ENCODE measurements at places on chromosomes 2 and 18. TPM values are rescaled to one million over a fixed set of nuclear protein-coding genes. Genes with fewer than 3 reads are reported as not detected.

Gene CYP27A1
- total RNA-seq: 0.18 TPM

Gene GPR45
- not detected for total RNA-seq

- peaks cover 3% of the 10 kb centered on the region for H3K27me3 ChIP-seq
- no peak for DNase-seq
- H3K4me3 ChIP-seq: no peak overlapping the region
- no peak overlapping the region for H3K27ac ChIP-seq
- peaks cover 1% of the 10 kb centered on the region for H3K4me1 ChIP-seq
- no peaks in the 10 kb centered on the region for H3K36me3 ChIP-seq
These were observed 38.0 kb upstream of the EPAS1 start for GRCh38 chr2:46258937-46259776.

DNA sequence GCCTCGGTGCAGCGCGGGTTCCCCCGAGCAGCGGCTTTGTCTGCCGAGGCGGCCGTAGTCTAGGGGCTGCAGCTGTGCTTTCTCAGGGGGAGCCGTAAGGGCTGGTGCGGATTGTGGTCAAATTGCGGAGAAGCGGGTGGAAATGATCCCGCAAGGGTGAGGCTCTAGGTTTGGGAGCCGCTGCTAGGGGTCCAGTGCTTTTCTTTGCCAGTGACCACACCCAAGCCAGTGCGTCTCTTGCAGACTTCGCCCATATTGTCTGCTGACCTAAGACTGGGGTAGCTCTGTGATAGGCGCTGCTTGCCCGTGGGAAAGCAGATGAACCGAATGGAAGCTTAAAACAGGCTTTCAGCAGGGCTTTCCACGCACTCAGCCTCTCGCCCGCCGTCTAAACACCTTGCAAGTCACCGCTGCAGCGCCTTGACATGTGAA, 2.1 kb downstream of the DPYSL5 start:
- no peak overlapping the region for H3K27ac ChIP-seq
- no peak overlapping the region for H3K4me3 ChIP-seq
- H3K27me3 ChIP-seq: peaks cover 50% of the 10 kb centered on the region
- H3K36me3 ChIP-seq: no peaks in the 10 kb centered on the region
